Fibroblast of villous mesenchyme (primary cell): ENCODE measurements at places on chromosomes 12 and 14. TPM values are rescaled to one million over a fixed set of nuclear protein-coding genes. Genes with fewer than 3 reads are reported as not detected.
A peak's percentile ranks its signal among the peaks of the same experiment; 100 is the strongest.

VRK1 gene
- total RNA-seq = 25.4 and 47.1 TPM in 2 replicates

PRR4 gene
- total RNA-seq = 2.3 and 3.5 TPM in 2 replicates

ACADS gene
- 6.9 and 9.7 TPM in 2 replicates for total RNA-seq

ARMH4 gene
- 1.6 and 3.0 TPM in 2 replicates for total RNA-seq

CLEC1B gene
- total RNA-seq = under 0.01 TPM in 1 of 2 replicates, not detected in the other

CDCA4 gene
- 22.2 and 22.5 TPM in 2 replicates for total RNA-seq

PAPLN gene
- total RNA-seq = 1.6 and 4.3 TPM in 2 replicates

DNA sequence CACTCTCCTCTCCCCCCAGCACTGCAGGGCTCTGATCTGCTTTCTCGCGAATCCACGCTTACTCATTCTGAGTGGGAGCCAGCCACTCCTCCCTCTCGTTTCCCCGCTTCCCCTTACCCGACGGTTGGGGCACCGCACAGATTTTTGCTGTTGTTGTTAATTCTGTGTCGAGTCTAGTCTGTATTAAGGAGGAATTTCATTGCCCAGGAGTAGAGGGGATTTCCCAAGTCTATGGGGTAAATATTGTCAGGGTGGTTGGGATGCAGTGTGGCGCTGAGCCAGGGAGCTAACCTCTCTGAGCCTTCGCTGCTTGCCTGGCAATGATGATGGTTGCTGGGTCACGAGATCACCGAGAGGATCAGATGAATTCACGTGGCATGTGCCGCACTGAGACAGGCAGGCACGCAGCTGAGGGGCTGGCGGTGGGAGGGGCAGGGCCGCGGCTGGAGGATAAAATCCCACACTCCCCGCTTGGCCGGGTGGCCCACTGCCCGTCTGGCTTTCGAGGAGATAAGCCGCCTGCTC, 18.5 kb downstream of the NCOR2 start:
- DNase-seq = peak; percentile 97

DNA sequence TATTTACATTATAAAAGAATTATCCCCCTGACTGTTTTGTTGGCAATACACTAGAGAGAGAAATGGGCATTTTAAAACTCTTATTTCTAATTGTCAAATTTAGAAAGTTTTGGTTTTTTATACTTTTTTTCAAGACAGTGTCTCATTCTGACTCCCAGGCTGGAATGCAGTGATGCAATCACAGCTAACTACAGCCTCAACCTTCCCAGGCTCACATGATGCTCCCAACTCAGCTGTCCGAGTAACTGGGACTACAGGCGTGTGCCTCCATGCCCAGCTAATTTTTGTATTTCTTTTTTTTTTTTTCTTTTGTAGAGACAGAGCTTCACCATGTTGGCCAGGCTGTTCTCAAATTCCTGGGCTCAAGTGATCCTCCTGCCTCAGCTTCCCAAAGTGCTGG, 8.3 kb upstream of the OR11H6 start:
- no peak for DNase-seq

DNA sequence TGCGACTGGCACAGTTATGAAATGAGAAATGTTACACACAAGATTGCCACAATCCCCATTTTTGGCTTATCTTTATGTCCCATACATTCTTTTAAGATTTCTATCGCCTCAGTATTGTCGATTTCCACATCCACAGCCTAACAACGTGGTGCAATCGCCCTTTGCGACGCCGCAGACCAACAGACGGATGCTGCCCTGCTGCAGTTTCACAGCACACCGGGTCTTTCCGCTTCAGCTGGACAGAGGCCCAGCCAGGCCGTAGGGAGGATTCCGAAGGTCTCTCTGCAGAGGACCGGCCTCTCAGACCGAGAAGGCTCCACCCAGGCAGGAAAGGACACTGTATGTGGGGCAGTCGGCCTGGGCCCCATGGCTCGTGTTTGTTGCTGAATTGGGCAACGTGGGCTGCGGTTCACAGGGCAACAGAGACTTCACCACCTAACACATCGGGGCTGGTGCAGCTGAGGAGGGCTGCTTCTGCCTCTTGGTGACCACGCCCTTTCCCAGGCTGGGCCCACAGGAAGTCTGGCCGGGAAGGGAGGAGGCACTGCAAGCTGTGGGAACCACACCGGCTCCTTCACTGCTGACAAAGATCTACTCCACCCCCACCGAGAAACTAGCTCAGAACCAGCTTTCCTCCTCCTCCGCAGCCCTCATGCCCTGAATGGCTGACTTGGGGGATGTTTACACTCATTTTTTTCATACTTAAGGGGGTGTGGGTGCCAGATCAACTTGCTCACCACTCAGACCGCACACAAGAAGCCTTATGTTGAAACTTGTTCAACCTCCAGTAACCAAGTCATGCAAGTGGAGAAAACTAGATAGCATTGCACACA, 32.9 kb upstream of the MDM1 start:
- DNase-seq = peak; percentile 99

- DNase-seq = no peak
Measured at GRCh38 chr12:70122804-70123203, 120.4 kb upstream of the CNOT2 start.

DNA sequence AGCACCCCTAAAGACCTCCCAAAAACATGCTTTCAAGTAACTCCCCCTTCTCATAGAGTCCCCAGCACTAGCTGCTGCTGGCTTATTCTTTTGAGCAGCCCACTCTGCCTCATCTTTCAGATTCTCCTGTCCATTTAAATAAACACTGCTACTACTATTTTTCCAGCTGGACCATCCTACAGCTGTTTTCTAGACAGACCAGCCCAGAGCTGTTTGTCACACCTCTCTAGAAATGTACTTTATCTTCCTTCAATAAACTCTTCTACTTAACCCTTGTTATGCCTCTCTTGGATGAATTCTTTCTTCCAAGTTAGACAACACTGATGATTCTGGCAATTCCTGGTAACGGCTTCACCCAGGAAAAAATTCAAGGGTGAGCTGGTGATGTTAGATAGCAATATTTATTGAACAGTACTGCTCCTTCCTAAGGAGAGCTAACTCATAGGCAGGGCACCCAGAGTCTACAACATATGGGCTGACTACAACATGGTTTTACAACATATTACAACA, 995.7 kb downstream of the LRFN5 start:
- no peak for DNase-seq

DNA sequence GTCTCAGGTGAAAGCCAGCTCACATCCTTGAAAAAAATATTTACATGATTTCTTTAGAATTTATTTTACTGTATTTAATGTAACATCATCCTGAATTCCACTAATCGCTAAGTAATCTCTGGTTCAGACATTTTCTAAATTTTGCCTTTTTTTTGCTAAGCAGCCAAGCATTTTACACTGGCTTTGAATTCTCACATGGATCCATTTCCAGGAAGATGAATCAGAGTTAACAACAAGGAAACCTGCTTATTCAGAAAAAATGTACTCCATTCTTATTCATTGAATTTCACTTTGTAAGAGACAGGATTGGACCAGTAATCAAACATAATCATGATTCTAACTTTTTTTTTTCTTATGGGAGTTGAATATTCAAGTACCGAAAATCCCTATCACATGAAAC, 1785.1 kb upstream of the FLRT2 start:
- DNase-seq = no peak

DNA sequence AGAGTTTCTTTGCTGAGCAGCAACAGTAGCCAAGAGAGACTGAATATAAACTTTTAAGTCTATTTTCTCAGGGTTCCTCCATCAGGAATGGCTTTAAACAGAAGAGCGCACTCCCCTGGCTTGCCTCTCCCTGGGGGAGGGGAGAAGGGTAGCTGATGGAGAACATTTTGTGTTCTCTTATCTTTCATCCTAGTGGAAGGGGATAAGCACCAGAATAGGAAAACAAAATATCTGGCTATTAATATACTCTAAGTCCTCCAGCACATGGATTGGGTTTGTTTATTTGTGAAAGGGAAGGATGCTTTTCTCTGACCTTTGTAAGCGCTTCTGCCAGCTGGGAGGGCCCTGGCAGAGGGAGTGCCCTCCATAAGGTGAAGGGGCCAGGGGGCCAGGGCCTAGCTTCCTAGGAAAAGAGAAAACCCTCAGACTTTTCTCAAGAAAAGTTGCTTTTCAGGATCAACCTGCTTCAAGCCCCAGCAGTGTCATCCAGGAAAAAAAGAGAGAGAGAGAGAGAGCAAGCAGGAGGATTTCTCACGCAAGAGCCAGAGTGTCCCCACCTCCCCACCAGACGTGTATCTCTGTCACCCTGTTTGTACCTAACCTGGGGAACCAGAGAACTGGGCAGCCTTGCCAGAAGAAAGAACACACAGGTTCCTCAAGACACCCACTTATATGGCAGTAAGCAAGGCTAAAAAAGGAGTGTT, 34.3 kb upstream of the ATP2A2 start:
- DNase-seq = no peak

DNA sequence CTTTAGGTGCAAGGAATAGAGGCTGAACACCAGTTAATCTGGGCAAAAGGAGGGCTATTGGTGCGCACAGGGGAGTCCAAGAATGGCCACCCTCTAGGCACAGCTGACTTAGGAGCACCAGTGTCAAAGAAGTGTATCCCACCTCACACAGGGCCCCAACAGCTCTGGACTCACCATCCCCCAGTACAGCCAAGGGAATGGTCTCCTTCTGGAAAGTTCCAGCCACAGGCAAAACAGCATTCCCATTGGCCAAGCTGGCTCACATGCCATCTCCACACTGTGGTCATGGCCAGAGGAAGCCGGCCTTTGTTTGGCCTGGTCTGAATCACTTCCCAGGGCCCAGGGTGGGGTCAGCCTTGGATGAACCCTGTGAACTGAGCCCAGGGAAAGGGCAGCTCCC, 120.1 kb downstream of the DICER1 start:
- DNase-seq = no peak

DNA sequence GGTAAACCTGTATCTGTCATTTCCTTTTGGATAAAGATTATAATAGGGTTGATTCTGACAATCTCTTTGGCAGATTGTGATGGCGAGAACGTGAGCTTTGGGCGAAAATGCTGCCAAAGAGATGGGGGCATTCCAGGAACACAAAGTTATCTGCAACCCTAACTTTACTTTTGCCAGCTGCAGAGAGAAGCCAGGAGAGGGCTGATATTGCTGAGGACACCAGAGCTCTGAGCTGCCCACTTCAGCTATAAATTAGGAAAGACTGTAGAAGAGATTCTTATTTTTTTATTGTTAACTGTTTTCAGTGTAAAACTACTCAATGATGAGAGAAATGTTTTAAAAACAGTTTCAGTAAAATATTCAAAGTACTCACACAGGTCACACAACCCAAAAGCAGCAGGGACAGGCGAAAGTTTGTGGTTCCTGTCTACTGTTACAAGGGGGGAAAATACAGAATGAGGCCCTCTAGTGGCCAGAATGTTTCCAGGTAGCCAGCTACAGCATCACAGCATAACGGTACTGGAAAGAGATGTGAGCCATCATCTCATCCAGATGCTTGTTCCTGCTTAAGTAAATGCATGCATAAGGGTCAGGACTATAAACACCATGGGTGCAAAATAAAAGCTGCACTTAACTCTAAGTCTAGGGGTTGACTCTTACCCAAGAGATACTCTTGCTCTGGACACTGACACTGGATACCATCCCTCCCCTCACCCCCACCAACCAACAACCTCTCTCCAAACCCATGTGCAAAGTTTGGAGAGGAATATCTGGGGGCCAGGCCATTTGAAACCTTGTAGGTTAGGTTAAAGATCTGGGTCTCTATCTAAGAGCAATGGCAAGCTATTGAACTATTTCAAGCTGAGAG, 498.4 kb downstream of the RMST start:
- peak; percentile 20 for DNase-seq

- no peak for DNase-seq
Measured at GRCh38 chr12:40794087-40794486, 101.8 kb downstream of the CNTN1 start.

DNA sequence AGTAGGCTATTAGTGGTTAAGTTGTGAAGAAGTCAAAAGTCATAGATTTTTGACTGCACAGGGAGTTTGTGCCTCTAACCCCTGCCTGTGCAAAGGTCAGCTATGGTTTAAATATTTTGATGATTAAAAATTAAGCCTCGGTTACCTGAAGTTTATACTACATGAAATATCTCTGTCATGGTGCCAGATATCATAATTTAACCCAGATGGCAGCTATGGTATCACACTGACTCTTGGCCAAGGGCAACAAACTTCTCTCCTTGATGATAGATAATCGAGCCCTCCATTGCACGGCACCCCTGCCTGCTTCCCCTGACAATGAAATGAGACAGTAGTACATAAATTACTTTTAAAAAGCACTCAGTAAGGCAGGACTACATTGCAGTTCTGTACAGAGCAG, 80.8 kb downstream of the SLC35F4 start:
- no peak for DNase-seq

GRCh38 chr12:48907245-48907644, 18.0 kb downstream of the FKBP11 start:
- no peak for DNase-seq

DNA sequence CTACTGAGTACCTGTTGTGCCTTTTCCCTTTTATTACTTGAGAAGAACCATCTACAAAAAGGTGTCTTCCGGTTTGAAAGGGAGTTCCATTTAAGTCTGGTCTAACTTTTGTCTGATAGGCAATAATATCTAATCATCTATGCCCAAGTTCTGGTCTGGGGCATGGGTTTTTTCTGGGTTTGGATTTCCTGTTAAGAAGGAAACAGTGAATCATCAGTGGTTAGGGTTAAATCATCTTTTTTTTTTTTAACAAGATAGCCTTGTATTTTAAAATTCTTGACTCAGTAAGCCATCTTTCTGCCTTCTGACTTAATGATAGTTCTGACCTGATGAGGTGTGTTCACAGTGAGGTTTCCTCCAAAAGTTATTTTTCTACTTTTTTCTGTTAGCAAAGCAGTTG, 29.3 kb upstream of the CPNE8 start:
- no peak for DNase-seq

GRCh38 chr12:78060186-78060585, 229.5 kb downstream of the NAV3 start:
- peak; percentile 34 for DNase-seq

- no peak for DNase-seq
Measured at GRCh38 chr12:110725267-110725666, 17.4 kb downstream of the PPP1CC start.

DNA sequence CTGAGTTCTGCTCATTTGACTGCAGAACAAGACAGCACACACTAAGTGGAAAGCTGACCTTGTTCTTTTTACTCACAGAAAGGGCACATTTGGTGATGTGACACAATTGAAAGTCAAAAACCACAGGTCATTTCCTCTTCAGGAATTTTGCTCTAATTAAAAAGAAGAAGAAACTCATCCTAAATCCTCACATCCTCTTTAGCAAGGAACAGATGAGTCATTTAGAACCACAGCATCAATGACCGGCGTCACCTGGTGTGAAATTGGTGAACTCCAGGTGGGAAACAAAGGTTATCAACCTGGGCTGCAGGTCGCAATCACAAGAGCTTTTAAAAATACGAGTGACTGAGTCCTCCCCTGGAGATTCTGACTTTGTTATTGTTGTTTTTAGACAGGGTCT, 2.9 kb upstream of the RNU6-8 start:
- no peak for DNase-seq
